ENCODE measurements at places on chromosomes 7 and 10.

- peak; percentile 40 for DNase-seq
These were observed 51.6 kb downstream of the SMKR1 start for GRCh38 chr7:129553899-129554461.

DNA sequence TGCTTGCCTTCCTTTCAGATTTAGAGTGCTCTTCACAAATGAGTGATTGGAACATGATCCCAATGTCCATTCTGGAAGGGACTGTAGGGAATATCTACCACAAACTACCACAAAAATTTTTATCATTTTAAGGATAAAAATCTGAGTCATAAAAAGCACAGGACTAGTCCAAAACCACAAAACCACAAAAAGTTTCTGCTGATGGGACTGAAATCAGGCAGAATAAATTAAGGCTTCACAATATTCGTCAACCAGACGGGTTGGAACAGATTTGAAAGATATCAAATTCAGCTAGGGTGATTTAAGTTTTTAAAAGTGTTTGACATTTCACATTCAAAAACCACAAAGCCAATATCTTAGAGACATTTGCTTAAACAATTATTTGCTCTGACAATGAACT is 100.1 kb upstream of the PTN start:
- DNase-seq: peak; percentile 41

- no peak for DNase-seq
These were observed 19.7 kb upstream of the LFNG start for GRCh38 chr7:2499719-2500430.

DNA sequence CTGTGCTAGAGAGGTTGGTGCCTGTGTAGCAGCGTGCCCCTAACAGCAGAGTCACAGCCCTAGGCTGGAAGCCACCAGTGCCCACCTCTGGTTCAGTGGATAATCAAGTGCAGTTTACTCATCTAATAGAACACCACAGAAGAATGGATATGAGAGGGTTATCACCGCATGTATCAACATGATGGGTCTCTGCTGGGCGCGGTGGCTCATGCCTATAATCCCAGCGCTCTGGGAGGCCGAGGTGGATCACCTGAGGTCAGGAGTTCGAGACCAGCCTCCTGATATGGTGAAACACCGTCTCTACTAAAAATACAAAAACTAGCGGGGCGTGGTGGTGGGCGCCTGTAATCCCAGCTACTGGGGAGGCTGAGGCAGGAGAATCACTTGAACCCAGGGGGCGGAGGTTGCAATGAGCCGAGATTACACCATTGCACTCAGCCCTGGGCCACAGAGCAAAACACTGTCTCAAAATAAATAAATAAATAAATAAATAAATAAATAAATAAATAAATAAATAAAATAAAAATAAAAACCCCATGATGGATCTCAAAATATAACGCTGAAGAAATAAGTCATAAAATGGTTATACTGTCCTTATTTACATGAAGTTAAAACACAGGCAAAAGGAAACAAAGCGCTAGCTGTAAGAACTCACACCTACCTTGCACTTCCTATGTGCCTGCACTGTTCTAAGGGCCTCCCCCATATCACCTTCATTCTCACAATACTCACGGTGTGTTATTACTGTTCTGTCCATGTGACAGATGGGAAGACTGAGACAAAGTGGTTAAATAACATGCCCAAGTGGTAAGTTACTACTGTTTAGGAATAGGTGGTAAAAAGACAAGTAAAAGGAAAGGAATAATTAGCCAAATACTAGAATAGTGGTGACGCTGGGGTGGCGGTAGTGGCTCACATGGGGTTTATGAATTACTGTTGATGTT is 70.9 kb downstream of the AMZ1 start:
- DNase-seq: no peak

DNA sequence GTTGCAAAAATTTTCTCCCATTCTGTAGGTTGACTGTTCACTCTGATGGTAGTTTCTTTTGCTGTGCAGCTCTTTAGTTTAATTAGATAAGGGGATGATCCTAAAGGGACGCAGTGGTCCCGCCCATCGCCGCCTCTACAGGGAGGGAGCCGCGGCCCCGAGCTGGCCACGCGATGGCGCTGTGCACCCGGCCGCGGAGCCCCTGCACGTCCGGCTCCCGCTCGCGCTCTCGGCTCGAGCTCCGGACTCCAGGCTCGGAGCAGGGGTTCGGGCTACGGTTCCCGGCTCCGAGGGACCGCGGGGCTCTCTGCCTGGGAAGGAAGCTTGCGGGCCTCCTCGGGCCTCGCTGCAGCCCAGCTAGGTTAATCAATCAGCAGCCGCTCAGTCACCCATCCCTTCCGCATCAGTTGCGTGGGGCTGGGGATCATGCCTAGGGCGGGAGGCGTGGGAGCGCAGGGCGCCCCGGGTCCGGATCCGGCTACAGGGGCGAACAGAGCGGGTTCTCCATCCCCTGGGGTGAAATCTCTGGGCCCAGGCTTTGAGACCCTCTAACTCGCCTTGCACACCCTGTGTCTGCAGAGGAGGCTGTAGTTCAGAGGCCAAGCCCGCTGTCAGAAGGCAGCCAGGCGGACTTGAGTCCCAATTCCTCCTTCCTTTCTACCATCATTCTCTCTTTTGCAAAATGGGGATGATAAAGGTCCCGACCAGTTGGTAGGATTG is 97.9 kb downstream of the WDR11 start:
- DNase-seq: peak; percentile 73

- DNase-seq: no peak
These were observed 478.6 kb upstream of the KLF6 start for GRCh38 chr10:4263601-4263921.

GRCh38 chr7:50761713-50762112 is 21.0 kb downstream of the GRB10 start:
- no peak for DNase-seq

DNA sequence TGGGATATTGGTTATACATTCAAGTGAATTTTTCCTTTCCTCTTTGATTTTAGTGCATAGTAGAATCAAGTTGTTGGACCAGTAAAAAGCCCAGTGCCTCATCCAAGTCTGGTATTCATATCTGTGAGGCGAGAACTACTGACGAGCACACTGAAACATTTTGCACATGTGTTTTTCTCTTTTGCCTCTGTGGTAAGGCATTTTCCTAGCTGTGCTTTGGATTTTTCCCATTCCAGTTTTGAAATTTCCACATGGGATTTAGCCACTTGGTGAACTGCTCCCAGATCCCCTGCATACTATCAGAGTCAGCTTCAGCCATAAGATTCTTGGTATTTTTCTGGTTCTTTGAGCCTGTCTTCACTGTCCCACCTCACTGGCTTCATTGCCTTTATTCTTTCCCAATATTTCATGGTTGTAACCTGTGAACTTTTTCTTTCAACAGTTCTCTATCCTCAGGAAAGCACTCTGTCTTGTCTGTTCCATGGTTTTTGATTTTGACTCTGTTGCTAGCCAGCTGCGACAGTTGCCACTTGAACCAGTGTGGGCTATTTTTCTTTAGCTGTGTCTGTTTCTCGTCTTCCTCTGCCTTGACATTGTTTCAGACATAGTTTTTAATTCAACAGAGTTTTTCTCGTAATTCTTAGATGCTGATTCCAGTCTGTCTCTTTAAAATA is 239.0 kb downstream of the REEP3 start:
- DNase-seq: no peak

GRCh38 chr10:99872367-99873162 is 90.1 kb downstream of the ABCC2 start:
- DNase-seq: peak; percentile 12

- DNase-seq: no peak
These were observed 80.8 kb downstream of the ALOX5 start for GRCh38 chr10:45454859-45455258.

- no peak for DNase-seq
These were observed 261.5 kb downstream of the SNX10 start for GRCh38 chr7:26553128-26553527.

GRCh38 chr7:4828720-4829383 is 33.0 kb downstream of the PAPOLB start:
- DNase-seq: no peak

DNA sequence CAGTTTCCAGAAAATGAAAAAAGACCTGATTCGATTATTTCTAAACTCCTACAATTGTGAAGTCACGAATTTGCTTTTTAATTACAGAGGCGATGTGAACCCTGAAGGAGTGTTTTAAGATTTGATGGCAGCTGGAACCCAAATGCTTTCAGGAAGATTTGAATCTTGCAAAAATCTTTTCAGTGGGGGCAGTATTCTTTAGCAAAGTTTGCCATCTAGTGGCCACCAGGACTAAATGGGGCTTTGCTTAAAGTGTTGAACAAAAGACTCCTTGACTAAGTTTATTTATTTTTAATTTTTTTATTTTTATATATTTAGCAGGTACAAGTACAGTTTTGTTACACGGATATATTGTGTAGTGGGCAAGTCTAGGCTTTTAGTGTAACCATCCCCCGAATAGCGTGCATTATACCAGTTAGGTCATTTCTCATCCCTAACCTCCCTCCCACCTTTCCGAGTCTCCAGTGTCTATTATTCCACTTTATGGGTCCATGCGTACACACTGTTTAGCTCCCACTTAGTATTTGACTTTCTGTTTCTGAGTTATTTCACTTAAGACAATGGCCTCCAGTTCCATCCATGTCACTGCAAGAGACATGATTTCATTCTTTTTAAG is 98.8 kb downstream of the CACNB2 start:
- DNase-seq: peak; percentile 57

- no peak for DNase-seq
These were observed 10.1 kb downstream of the CARD11 start for GRCh38 chr7:3033581-3033980.

DNA sequence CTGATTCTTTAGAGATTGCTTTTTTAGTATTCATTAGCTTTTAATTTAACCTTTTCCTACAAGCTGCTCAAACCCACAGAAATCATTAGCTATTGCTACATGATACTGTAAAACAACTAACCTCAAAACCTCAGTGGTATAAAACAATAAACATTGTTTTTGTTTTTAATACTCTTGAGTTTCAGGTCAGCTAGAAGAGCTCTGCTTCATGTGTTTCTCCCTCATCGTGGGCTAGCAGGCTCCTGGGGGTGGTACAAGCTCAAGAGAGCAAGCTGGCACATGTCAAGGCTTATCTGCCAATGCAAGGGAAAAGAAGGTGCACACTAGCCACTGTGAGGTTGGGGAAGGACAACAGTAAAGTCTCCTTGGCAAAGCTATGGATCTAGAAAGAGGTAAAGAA is 232.9 kb upstream of the PHF14 start:
- no peak for DNase-seq

- no peak for DNase-seq
These were observed 654.9 kb downstream of the KCNMA1 start for GRCh38 chr10:76982671-76983070.

DNA sequence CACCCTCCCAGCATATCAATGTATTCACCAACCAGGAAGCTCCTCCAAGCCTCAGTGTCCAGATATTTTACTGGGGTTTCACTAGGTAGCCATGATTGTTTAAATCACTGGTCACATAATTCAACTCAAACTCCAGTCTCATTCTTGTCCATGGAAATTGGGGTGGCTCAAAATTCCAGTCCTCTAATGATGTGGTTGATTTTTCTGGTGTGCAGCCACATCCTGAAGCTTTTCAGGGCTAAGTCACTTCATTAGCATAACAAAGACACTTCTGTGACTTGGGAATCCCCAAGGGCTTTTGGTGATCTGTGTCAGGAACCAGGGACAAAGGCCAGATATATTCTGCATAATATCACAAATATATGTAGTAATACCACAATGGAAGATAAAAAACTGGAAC is 786.9 kb upstream of the IGFBP3 start:
- no peak for DNase-seq

DNA sequence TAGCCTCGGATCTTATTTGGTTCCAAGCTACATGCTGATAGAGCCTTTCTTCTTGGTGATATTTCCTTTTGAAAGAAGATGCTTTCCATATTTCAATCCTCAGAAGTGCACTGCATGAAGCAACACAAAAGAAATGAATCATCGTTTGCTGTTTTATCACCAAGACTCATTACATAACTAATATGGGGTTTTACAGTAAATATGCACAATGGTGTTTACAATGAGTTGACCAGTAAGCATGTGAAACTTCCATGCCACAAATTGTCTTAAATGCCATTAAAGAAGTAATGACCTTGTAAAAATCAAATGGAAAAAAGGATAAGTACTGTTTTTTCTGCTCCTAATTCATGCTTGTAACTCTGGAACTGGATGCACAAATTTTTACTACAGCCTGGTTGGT is 1017.0 kb upstream of the GHITM start:
- peak; percentile 27 for DNase-seq

DNA sequence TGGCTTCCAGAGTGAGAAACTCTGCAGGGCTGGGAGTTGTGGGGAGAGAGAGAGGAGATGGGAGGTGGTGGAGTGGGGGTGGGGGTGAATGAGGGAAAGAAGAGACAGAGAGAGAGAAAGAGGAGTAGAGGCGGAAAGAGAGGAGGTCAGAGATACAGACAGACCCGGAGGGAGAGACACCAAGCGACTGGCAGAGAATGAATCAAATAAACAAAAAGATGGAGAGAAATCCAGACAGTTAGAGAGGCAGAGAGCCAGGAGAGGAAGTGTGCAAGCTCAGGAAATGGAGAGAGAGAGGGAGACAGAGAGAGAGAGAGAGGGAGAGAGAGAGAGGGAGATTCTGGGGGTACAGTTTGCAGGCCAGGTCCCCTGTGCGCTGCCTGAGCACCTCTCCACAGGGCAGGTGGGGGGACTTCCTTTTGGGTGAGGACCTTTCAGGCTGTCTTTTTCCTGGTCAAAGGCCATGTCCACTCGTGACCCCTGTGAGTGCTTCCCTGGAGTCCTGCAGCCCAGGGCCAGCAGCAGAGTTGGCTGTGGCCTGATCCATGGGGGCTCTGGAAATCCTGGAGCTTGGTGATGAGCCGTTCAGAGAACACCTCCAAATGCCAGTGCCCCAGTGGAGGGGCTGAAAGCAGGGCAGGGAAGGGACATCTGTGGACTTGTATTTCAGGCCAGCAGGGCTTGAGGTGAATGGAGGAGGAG is 25.0 kb upstream of the PCBD1 start:
- no peak for DNase-seq

- no peak for DNase-seq
These were observed 40.3 kb downstream of the PDZD8 start for GRCh38 chr10:117334926-117335325.

GRCh38 chr7:141076377-141076776 is 2.5 kb downstream of the TMEM178B start:
- DNase-seq: no peak

DNA sequence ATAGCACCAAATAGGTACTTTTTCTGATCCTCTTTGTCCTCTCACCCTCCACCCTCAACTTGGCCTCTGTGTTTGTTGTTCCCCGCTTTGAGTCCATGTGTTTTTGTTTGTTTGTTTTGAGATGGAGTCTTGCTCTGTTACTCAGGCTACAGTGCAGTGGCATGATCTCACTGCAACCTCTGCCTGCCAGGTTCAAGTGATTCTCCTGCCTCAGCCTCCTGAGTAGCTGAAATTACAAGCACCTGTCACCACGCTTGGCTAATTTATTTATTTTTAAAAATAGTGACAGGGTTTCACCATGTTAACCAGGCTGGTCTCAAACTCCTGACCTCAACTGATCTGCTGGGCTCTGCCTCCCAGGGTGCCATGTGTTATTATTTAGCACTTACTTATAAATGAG is 5.3 kb downstream of the ZNF273 start:
- no peak for DNase-seq

- DNase-seq: peak; percentile 49
These were observed 331.5 kb upstream of the NFE2L3 start for GRCh38 chr7:25820432-25821040.

GRCh38 chr7:36400036-36400435 is 10.4 kb downstream of the ANLN start:
- no peak for DNase-seq

- no peak for DNase-seq
These were observed 14.5 kb downstream of the ACTA2 start for GRCh38 chr10:88938039-88938438.

GRCh38 chr10:91219371-91220193 is 881 bp upstream of the PCGF5 start:
- DNase-seq: no peak
